Coronary artery (tissue), 2 donors: ENCODE measurements at places on chromosomes 6 and 20.
A peak's percentile ranks its signal among the peaks of the same experiment; 100 is the strongest.

- DNase-seq = no peak
Observed at GRCh38 chr6:43887906-43888683, 118.1 kb downstream of the VEGFA start.

DNA sequence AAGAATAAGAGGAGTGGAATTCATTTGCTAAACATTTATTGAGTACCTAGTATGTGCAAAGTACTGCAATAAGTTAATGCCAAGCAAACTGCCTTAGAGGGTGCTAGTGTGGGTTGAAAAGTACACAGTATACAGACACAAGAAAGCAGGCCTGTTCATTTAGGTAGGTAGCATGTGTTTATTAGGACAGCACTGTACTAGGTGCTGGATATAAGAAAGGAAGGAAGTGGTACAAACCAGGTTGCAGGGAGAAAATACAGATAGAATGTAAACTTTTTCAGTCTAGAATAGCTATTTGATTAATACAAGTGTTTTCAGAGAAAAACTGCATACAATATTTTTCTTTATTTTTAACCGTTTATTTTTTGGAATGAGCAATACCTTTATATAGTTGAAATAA is 68.1 kb downstream of the PHF20 start:
- DNase-seq = no peak

DNA sequence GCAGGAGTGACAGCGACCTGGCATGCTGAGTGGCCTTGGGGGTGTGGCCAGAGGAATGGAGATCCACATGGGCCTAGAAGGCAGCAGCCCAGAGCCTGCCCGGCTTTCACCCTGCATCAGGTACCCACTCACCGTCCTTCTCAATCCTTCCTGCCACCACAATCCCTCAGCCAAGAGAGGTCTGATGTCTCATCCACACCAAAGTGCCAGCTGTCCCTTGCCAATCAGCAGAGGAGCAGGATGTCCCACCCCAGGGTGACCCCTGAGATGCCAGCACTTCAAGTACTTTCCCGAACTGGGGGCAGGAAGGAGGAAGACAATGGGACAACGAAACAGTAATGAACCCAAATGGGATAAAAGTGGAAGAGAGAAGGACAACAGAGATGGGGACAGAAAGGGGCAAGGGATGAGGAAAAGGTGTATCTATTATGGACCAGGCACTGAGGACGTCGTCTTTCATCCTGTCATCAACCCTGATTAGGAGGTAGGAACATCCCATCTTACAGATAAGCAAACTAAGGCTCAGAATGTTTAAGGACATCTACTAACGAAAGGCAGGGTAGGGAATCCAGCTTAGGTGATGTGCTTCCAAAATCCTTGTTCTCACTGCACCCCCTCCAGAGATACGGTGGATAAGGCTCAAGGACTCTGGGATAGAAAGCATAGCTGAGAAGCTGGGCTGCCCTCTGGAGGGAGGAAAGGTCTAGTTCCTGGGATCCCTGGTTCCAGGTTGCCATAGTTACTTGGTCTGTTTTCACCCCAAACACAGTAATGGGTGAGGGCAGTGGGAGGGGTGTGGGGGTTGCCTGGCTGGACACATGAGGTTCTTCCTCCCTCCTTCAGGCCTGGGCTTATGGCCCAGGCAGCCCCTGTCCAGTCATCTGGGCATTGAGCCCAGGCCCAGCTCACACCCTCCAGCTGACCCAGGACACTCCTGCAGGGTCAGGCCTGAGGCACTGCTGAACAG is 4.5 kb upstream of the TNXB start:
- DNase-seq = peak; percentile 97

DNA sequence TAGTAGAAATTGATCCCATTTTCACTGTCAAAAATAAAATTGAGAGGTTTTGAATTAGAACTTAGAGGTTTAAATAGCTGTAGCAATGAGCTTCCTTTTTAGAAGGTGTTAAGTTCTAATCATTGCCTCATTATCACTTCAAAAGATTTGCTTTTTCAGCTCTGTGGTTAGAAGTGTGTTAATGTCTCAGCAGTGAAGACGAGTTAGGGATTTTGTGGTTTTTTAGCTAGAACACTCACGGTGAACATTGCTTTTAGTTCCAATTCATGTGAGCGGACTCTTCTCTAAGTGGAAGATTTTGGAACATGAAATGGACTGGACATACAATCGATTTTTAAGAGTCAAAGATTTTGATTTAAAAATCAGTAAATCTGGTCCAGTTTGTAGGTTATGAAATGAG is 12.7 kb upstream of the IFNGR1 start:
- DNase-seq = no peak

DNA sequence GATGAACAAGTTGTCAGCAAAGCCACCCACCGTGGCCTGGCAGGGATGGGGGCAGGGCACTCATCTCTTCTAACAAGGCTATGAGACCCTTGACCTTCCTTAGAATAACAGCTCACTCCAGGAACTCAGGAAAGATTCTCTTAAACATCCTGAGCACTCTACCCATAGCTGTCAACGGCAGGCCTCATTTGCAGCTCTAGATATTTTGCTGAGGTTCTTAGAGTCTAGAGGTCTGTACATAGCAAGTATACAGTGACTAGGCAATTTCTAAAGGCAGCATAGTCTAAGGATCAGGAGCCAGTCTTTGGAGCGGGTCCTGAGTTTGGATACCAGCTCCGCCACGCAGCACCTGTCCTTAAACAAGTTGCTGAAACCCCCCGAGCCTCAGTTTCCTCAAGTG is 11.7 kb downstream of the TRERF1 start:
- DNase-seq = no peak

- DNase-seq = no peak
Observed at GRCh38 chr6:44230034-44230675, 6.8 kb downstream of the SLC29A1 start.

DNA sequence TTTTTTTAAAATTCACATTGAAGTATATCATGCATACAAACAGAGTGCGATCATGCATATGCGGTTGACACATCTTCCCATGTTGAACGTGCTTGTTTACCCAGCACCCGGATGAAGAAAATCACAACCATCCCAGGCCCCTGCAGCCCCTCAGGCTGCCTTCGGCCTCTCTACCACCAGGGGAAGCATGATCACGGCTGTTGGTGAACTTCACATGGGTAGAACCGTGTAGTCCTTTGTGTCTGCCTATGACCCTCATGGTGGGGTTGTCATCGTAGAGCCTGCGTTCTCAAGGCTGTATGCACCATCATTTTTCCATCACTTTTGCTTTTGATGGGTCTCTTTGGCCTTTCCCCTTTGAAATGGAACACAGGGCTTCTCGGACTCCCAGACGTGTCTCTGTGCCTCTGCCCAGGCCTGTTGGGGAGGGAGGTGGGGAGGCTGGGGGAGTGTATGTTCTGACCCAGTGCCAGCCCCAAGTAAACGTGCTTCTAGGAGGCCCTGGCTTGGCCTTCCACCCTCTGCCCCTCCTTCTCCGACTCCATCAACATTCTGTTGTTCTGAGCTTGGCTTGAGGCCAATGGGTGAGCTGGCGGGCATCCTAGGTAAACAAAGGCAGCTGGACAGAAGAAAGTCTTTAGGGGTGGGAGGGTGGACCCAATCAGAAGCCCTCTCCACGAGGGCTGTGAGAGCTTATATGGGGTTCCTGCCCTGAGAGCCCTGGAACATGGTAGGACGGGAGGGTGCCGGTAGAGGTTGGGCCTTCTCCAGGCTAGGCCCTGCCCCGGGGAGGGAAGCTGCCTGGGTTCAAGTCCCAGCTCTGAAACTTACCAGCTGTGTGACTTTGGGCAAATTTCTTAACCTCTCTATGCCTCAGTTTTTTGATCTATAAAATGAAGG is 39.7 kb downstream of the TGM2 start:
- DNase-seq = peak; percentile 94

GRCh38 chr20:17611290-17611539 is 41.3 kb downstream of the DSTN start:
- no peak for DNase-seq
